ENCODE measurements at places on chromosomes 3 and 15. TPM values are rescaled to one million over a fixed set of nuclear protein-coding genes. Genes with fewer than 3 reads are reported as not detected.

The SLC12A8 gene
- 10.9 TPM for total RNA-seq

The FBXO40 gene
- not detected for total RNA-seq

The SMARCC1 gene
- total RNA-seq = 31.9 TPM

The FGD5 gene
- 1.7 TPM for total RNA-seq

The WNT5A gene
- 3.6 TPM for total RNA-seq

The NR2E3 gene
- total RNA-seq = not detected

The RBMS3 gene
- 48.0 TPM for total RNA-seq

The ASB14 gene
- not detected for total RNA-seq

The FBXL2 gene
- total RNA-seq = 20.2 TPM

The ARNT2 gene
- 4.7 TPM for total RNA-seq

The PAK2 gene
- total RNA-seq = 54.0 TPM

The CPA3 gene
- not detected for total RNA-seq

The PTH1R gene
- total RNA-seq = 0.66 TPM

The NEK10 gene
- total RNA-seq = 38.5 TPM

The SHC4 gene
- 2.0 TPM for total RNA-seq

The ALDH1L1 gene
- total RNA-seq = not detected

All from smooth muscle cell of trachea (primary cell).